ENCODE measurements at places on chromosomes 11 and 22.

DNA sequence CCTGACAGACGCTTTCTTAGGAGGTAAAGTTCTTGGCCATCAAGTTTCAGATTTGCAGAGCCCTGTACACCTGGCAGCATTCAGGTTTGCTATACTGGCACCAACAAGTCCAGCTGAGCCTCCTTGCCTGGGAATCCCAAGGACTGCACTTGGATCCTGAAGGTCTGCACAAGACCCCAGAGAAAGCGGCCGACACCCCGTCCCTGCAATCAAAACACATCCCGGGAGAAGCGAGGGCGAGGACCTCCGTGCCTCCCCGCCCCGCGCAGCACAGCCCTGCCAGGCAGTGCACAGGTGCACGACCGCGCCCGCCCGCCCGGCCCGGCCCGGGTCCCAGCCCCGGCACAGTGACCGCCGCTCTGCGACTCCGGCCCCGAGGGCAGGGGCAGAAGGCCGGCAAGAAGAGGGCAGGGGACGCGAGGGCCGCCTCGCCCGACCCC lies 559 bp downstream of the MRTFA start:
- peak; percentile 25 for DNase-seq

DNA sequence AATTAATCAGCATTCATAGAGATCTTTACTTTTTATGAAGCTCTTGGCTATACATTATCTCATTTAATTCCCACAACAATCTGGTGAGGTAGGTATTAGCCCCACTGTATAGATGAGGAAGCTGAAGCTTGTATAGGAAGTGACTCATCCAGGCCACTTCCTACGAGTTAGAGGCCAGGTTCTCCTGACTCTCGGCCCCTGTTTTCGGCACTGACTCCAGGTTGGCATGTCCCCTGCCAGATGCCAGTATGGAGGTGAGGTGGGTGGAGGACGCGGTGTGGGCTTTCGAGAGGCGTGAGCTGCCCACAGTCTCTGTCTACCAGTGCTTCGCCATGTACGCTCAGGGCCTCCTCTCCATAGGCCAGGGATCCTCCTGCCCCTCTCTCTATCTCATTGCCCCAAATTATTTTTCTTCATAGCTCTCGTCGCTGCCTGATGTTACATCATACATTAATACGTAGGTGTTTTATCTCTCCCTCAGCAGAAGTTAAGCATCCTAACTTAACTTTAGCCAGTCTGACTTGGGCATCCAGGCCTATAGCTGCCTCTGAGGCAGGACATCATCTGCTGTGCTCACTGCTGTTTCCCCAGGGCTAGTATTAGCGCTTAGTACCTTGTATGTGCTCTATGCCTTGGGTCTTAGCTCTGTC lies 9.0 kb downstream of the DGAT2 start:
- DNase-seq = no peak

GRCh38 chr11:31355817-31356216 lies 13.7 kb downstream of the DCDC1 start:
- DNase-seq = peak; percentile 69

DNA sequence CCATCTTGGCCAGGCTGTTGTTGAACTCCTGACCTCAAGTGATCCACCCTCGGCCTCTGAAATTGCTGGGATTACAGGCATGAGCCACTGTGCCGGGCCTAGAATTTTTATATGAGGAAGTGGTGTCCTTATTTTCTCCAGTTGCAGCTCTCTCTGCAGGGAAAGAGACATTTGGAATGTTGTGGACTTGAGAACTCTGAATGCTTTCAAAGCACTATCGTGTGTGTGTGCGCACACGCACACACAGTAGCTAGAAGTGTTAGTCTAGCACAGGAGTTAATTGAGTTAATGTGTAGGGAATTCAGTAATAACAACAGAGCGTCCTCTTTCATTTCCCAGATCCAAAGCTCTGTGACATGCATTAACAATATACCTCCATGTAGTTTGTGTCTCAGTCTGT lies 164.0 kb upstream of the RASSF10 start:
- DNase-seq = no peak

DNA sequence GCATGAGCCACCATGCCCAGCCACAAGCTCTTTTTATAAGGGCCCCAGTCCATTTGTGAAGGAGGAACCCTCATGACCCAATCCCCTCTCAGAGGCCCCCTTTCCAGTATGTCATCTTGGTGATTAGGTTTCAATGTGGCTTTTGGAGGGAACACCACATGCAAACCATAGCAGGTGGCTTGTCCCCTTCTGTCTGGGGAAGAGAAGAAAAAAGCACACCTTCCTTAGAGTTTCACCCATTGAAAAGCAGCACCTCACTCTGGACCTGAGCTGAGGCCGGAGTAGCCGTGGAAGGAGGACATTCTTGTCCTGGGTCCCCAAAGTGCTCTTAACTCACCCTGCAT lies 25.4 kb downstream of the NEAT1 start:
- DNase-seq = no peak

DNA sequence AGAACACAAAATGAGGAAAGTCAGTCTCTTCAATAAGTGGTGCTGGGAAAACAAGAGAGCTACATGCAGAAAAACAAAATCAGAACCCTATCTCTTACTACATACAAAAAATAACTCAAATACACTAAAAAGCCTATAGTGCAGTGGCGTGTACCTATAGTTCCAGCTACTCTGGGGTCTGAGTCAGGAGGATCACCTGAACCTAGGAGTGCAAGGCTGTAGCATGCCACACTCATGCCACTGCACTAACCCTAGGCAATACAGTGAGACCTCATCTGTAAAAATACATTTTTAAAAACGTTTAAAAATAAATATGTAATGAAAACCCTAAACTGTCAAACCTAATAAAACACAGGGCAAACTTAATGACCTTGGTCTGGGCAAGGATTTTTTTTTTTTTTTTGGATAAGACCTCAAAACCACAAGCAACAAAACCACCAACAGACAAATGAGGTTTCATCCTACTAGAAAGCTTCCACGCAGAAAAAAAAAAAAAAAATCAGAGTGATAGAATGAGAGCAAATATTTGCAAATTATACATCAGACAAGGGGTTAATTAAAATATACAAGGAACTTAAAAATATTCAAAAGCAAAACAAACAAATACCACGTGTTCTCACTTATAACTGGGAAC lies 35.2 kb downstream of the XKR3 start:
- no peak for DNase-seq

DNA sequence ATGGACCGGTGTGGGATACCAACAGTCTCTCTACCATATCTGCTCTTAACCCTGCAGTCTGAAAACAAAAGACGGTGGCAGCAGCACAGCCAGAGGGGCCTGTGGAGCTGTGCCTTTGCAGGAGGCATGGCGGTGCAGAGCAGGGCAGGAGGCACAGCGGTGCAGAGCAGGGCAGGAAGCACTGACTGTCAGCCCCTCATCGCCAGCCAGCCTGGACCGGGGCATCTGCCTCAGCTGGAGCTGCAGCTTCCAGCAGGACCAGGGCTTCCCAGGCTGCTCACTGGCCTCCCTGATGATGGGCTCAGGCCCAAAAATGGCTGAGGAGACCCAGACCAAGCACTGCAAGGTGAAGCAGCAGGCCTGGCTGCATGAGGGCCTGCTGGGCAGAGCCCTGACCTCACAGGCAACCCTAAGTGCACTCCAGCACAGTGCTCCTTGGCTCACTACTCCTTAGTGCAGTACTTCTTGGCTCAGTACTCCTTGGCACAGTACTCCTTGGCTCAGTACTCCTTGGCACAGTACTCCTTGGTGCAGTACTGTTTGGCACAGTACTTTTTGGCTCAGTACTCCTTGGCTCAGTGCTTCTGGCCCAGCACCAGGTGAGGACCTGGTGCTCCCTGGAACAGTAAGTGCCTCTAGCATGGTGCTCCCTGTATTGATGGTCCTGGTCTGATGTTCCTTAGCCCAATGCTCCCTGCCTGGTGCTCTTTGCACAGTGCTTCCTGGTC lies 78.0 kb downstream of the DHCR7 start:
- no peak for DNase-seq

GRCh38 chr11:76285397-76286104 lies 79.2 kb upstream of the WNT11 start:
- no peak for DNase-seq

DNA sequence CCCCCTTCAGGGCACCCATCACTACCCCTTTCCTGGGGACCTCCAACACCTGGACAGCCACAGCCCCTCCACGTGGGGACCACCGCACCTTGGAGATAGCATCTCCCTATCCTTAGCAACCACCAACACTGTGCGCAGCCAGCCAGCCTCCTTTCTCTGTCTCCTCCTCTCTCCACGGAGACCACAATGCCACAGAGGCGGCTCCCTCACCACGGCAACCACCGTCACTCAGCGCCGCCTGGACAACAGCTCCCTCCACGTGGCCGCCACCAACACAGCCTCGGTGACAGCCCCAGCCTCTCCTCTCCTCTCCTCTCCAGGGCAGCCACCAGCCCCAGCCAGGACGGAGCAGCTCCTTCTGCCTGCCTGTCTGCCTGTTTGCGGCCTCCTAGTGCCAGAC lies 10.5 kb downstream of the ELFN2 start:
- DNase-seq = no peak

GRCh38 chr11:71574418-71574817 lies 8.3 kb downstream of the KRTAP5-11 start:
- no peak for DNase-seq

GRCh38 chr11:130145975-130146776 lies 13.4 kb upstream of the ST14 start:
- peak; percentile 97 for DNase-seq

GRCh38 chr11:115363426-115363825 lies 140.8 kb downstream of the CADM1 start:
- DNase-seq = no peak

DNA sequence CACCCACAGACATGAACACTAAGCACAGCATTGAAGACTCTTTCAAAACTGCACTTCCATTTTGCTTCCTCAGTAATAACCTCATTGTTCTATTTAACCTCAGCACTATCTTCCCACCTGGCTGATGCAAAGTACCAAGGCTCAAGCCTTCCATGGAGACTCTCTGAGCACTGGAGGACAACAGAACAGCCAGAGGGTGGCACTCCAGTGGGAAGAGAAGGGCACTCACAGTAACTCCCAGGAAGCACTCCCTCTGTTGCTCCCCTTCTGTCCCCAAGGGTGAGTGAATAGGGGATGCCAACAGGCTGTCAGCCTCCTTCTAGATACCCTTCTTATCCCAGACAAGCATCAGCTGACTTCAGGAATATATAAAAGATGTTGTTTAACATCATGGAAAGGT lies 3.5 kb downstream of the ME3 start:
- DNase-seq = no peak

GRCh38 chr11:58742981-58743880 lies 11.5 kb upstream of the GLYAT start:
- DNase-seq = no peak

DNA sequence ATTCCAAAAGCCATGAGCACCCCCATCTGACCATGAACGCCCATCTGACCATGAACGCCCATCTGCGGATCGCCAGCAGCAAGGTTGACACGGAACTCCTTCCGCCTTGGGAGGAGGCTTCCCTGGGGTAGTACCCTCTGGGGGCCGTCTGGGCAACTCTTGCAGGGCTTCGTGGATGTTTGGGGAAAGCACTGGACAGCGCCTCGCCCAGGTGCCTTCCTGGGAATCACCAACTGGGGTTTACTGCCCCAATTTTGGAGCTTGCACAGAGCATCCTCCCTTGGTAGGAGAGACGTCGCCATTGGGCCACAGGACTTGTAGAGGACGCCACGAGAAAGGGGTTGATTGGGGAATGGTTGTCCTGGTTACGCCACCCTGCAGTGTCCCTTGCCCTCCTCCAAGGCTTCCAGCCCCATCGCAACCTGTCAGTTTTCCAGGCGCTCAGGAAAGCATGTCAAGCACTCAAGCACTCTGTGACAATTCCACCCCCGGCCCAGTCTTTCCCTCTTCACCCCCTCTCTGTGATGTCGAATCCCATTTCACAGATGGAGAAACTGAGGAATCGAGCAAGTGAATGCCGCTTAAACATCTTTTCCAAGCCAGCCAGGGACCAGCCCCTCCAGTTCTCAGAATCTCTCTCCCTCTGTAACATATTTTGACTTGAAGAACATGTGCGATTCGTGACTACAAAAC lies 914 bp upstream of the PRDM11 start:
- DNase-seq = no peak

GRCh38 chr11:12007769-12008737 lies at the start of gene DKK3:
DKK3 (minus strand) TSS chr11:12008626; CDS start chr11:12008582, 44 bp downstream.
- DNase-seq = peak; percentile 82

- peak; percentile 83 for DNase-seq
These were observed 245.3 kb downstream of the FAM76B start for GRCh38 chr11:95544095-95544856.

GRCh38 chr11:15493921-15494620 lies 379.3 kb downstream of the INSC start:
- peak; percentile 6 for DNase-seq

- DNase-seq = peak; percentile 16
These were observed 28.1 kb upstream of the CD81 start for GRCh38 chr11:2348986-2349385.

DNA sequence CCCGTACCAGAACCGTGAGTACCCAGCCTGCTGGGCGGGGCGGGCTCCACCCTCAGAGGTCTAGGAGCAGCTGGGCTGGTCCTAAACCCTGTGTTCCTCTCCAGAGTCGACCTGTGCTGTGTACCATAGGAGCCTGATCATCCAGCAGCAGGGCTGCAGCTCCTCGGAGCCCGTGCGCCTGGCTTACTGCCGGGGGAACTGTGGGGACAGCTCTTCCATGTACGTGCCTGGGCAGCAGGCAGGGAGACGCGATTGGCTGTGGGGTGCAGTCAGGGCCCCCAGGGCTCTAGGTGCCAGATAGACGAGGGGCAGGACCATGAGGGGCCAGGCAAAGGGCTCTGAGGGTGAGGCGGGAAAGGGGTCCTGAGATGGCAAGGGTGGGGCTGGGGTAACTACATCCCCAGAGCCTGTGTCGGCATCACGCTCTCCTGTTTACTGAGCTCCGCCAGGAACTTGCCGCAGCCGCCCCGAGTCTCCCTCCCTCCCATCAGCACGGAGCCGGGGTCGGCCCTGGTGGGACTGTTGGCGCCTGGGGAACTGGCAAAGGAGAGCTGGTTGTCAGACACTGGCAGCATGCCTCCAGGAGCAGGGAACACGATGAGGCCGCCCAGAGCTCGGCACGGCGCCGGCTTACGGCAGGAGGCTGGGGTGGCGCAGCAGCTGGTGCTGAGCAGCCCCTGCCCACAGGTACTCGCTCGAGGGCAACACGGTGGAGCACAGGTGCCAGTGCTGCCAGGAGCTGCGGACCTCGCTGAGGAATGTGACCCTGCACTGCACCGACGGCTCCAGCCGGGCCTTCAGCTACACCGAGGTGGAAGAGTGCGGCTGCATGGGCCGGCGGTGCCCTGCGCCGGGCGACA lies 22.9 kb upstream of the MUC5B start:
- no peak for DNase-seq

DNA sequence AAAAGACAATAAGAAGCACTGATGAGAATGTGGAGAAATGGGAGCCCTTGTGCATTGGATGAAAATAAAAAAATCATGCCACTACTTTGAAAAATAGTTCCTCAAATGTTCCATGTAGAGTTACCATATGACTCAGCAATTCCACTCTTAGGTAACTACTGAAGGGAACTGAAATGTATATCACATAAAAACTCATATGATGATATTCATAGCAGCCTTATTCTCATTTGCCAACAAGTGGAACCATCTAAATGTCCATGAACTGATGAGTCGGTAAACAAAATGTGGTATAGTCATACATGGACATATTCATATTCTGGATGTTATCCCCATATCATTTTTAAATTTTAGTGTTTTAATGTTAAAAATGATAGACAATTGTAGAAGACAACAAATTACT lies 3.5 kb downstream of the KRTAP5-9 start:
- DNase-seq = no peak

GRCh38 chr11:45556851-45557707 lies 108.3 kb downstream of the CHST1 start:
- peak; percentile 2 for DNase-seq

- DNase-seq = no peak
These were observed 36.2 kb upstream of the CD5 start for GRCh38 chr11:61065955-61066638.

GRCh38 chr11:102798012-102798746 lies at the start of gene MMP1:
MMP1 (minus strand) TSS chr11:102798160; CDS start chr11:102798092, 68 bp downstream.
- peak; percentile 94 for DNase-seq

Measured in epithelial cell of esophagus (primary cell).